Vagina (tissue), 2 donors: ENCODE measurements at places on chromosomes 2 and 18.

GRCh38 chr2:73050121-73050545 is 21.4 kb downstream of the SFXN5 start:
- DNase-seq, result no peak

DNA sequence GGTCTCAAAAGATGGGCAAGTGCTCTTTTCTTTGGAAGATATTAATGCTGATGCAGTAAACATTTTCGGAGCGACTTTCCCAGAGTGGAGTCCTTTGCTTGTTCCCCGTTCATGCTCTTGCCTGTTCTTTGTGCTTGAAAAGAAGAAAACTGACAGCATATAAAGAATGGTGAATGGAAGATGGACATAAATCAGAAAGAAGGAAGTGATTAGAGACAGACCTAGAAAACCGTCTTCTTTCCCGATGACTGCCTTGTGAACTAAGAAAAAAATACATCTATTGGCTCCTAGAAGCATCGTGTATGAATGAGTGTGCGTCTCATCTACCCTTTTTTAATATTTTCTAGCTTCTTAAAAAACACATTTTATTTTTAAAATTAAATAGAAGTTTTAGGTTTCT is 740.1 kb upstream of the FANCL start:
- no peak for DNase-seq

GRCh38 chr2:222982010-222982908 is 69.7 kb upstream of the KCNE4 start:
- DNase-seq, result no peak

GRCh38 chr2:70509565-70509964 is 44.1 kb downstream of the TGFA start:
- DNase-seq, result no peak

GRCh38 chr2:237591141-237591881 is 777 bp upstream of the RAB17 start:
- no peak for DNase-seq

- DNase-seq, result no peak
Measured at GRCh38 chr2:24793761-24794435, 673 bp downstream of the CENPO start.

DNA sequence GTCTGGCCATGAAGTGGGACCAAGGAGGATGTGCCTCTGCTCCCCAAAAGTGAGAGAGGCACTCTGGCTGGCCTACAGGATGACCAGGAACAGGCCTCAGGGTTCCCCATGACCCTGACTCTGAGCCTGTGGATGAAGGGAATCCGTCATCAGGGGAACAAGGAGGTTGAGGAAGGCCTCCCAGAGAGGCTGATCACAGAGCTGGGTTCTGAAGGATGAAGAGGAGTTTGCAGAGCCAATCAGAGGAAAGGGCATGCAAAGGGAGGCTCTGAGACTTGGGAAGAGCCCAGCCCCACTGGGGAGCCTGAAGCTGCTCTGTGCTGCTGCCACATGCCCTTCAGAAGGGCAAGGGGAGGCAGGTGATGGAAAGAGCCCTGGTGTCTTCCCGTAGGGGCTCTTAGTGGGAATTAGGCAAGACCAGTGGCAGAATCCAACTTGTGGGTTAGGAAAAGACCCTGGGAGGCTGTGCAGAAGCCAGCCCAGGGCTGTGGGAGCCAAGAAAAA is 141.3 kb upstream of the ID2 start:
- DNase-seq, result no peak

- DNase-seq, result no peak
Measured at GRCh38 chr2:113891265-113891959, 1.5 kb downstream of the ACTR3 start.

DNA sequence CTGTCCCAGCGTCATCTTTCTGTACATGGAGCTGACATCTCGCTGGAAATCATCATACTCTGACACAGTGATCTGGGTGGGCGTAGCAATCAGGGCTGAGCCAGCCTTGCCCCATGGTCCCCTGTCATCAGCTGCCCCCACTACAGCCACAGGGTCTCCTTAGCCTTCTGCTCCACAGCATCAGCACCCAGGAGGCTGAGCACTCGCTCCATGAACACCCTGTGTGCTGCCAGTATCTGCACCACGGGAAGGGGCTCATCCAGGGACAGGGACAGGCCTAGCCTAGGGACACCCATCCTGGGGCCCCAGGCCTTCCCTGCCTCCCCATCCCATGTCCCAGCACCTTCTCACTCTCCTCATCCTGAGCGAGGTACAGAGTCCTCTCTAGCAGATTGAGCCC is 11.4 kb downstream of the ALPG start:
- no peak for DNase-seq

DNA sequence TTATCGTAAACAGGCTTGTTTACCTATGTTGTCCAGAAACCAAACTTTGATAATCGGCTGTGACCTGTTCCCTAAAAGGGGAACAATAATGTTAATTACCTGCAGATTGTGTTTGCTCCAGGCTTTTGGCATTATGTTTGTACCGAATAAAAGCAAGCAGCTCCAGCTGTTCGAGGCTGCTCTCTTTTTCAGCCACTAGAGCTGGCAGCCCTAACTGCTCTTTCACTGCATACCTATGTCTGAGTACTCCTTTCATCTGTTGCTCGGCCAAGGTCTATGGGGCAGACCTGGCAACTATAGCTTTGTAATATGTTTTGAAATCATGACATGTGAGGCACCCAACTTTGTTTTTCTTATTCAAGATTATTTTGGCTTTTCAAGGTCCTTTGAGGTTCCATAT is 77.8 kb upstream of the EHBP1 start:
- no peak for DNase-seq

DNA sequence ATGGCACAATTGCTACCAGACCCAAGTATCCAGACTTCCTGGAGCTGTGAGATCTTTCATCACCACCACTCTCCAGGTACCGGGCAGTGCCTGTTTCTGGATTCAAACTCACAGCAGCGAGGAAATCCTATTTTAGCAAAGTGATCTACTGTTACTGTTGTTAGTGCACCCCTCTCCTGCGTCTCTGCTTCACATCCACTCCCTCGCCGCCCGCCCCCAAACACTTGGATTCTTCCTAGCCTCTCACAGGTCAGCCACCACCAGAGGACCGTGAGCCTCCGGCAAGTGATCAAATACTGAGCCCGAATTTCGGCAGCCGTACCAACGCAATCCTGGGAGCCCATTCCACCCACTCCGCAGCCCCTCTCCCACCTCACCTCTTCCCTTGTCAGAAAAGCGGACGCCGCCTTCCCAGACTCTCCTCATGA is 519 bp downstream of the METTL4 start:
- DNase-seq, result peak; percentile 91

DNA sequence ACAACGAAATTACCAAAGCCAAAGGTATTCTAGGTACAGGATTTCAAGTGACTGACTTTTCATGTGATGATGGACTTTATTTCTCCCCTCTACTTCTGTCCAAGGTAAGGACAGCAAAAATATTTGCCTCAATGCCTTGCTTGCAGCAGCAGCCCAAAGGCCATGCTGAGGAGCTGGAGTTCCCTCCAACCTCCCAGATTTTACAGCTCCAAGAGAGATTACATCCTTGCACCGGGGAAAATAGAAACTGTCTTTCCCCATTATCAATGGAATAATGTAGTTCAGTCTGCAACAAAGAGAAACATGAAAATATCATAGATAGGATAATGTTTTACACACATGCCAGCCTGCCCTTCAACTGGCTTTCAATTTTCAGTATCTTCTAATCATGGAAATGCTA is 13.5 kb downstream of the HSPD1 start:
- no peak for DNase-seq

GRCh38 chr18:24075767-24076597 is 61.4 kb downstream of the TTC39C start:
- peak; percentile 96 for DNase-seq

DNA sequence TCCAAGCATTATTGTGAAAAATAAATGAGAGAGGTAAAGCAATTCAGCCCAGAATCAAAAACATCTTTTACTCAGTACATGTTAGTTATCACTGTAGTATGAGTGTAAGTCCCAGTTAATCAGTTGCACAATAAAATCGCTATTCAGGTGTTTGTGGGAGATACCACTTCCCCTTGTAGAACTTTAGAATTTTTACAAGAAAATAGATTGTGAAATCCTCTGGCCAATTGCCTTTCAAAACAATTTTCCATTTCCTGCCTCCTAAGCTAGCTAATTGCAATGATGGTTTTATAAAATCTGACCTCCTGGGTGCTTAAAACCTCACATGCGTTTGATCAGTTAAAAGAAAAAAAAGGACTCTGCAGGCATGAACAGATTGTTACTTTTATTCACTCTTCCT is 332.5 kb downstream of the PID1 start:
- no peak for DNase-seq

DNA sequence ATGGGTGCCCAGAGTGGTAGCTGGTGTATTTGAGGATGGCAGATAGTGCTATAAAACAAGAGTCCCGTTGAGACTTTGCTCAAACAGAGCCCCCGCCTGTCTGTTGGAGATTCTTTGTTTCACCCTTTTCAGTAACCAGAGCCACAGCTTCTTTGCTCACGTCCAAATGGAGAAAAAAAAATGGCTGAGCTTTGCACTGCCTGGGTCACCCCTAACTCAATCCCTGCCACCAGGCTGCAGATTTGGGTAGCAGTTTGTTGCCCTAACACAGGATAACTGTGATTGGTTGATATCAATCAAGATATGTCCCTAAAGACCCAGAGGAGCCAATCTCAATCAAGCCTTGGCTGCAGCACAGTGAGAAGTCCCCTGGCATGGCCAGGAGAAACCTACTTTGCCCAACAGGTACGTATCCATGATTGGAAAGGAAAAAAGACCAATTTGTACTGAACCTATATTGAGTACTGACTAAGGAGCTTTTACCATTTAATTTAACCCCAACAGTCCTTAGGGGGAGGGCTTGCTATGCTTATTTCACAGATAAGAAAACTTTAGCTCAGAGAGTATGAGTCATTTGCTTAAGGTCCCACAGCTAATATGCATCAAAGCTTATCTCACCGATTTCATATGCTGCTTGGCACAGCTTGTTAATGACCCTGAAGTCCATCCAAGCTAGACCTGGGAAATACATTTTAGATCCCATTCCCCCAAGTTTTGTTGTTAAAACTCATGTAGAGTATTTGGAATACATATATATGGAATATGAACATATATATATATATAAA is 72.0 kb upstream of the SH3BP4 start:
- DNase-seq, result no peak

DNA sequence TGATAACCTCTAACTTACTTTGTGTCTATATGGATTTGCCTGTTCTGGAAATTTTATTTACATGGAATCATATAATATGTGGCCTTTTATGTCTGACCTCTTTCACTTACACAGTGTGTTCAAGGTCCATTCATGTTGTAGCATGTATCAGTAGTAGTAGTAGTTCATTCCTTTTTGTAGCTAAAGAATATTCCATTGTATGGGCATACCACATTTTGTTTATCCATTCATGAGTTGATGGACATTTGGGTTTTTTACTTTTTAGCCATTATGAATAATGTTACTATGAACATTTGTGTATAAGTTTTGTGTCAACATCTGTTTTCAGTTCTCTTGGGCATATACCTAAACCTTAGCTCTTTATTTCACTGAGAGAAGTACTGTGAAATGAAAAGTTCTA is 11.5 kb downstream of the BBS5 start:
- no peak for DNase-seq

DNA sequence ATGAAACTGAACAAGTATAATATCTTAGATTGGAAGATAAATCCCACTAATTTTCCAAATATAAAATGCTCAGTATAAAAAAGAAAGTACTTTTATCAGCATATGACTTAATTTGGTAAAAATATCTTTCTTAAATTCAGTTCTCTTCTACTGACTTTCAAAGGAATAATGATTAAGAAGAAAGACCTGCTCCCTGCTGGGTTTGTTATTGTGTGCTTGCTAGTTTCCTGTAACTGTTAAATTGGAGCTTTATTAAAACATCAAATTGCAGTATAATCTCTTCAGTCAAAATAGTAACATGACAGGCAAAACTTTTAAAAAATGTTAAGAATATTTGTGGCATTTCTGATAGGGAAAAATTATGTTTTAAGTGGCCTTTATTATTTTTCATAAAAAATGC is 1317.4 kb upstream of the CDH2 start:
- DNase-seq, result no peak

- no peak for DNase-seq
Measured at GRCh38 chr2:138104071-138104470, 139.8 kb downstream of the HNMT start.

- no peak for DNase-seq
Measured at GRCh38 chr2:225164401-225165050, 122.3 kb upstream of the DOCK10 start.

- DNase-seq, result no peak
Measured at GRCh38 chr18:43622024-43622423, 344.7 kb upstream of the SYT4 start.

GRCh38 chr18:73556904-73557303 is 590.7 kb downstream of the FBXO15 start:
- DNase-seq, result no peak

DNA sequence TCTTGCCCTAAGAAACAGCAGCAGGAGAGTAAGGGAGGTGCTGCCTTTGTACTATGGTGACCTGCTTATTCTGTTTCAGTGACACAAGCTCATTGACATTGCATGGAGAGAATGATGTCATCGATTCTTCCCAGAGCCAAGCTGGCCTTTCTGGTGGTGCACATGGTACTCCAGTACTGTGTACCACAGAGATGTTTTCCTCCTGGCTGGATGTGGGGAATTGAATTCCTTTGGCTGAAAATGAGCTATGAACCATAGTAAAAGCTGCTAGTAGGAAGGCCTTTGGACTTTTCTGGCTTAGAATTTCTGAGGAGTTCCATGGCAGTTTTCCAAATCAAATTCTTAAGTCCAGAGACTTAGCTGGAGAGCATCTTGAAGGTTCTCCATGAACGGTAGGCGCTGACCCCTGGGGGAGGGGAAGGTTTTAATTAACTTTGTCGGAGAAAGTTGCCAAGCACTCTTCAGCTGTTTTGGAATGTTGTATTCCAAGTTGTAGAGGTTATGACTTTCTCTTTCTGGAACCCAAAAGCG is 17.1 kb upstream of the B3GNT2 start:
- DNase-seq, result no peak

- DNase-seq, result no peak
Measured at GRCh38 chr2:241519669-241520068, 11.3 kb upstream of the STK25 start.

DNA sequence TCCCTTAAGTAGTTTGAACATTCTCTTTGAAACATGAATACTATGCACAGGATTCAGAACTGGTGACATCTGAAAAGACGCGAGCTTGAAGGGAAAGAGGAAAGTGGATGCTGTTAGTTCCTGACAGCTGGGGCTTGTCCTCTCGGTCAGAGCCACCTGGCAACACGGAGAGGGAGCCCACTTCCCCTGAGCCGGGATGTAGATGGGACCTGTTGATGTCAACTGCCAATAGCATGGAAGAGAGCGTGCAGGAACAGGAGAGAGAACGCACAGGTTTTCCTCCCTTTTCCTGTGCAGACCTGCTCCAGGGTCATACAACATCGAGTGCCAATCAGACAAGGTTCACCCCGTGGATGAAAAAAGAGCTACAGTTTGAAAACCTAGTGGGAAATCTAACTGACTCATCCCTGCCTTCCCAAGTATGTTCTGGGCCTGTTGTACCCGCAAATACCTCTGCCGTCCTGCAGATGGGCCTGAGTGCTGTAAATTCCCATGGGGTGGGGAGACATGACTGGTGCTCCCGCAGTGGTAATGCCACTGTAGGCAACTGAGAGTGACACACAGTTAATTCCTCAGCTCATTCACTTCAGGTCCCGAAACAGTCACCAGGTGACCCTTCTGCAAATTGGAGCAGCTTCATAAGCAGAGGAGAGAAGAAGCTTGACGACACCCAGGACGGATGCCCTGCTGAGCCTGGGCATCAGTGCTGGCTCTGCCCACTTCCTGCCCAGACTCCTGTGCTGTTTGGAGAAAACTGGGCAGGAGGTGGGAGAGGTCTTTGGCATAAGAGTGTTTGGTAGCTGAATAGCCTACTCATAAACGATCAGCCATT is 13.9 kb upstream of the MBP start:
- peak; percentile 79 for DNase-seq

GRCh38 chr2:136284226-136285119 is 166.5 kb upstream of the CXCR4 start:
- DNase-seq, result no peak
